GM23248 (cell line): ENCODE measurements at places on chromosomes 16 and 17.

GRCh38 chr17:57441270-57441600 is 184.9 kb downstream of the MSI2 start:
- DNase-seq: no peak

- peak; percentile 78 for DNase-seq
Measured at GRCh38 chr17:32569171-32570080, 82.6 kb downstream of the CDK5R1 start.

DNA sequence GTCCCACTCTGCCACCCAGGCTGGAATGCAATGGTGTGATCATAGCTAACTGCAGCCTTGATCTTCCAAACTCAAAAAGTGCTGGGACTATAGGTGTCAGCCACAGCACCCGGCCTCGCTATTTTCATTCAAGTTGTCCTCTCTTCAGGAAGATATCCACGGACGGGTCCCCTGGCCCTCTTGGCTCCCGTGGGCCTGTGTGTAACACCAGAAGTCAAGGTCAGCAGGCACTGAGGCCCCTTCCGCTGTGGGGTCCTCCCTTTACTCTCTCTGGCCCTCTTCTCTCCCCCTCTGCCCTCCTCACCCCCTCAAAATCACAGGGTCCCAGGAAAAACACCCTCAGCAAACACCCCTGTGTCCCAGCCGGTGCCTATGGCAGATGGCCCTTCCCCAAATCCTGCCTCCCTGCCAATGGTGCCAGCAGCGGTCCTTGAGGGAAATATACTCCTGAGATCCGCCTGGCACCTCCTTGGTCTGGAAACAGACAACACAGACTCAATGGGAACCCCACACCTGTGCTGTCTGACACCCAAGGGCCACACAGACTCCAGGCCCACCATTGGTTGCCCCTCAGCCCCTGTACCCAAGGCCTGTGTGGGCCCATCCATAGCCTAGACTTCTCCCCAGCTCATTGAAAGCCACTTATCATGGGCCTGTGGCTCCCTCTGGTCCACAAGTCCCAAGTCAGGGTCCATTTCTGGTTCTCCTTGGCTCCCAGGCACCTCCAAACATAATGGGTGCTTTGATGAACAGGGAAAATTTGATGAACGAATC is 221.5 kb downstream of the ZNF423 start:
- DNase-seq: no peak

DNA sequence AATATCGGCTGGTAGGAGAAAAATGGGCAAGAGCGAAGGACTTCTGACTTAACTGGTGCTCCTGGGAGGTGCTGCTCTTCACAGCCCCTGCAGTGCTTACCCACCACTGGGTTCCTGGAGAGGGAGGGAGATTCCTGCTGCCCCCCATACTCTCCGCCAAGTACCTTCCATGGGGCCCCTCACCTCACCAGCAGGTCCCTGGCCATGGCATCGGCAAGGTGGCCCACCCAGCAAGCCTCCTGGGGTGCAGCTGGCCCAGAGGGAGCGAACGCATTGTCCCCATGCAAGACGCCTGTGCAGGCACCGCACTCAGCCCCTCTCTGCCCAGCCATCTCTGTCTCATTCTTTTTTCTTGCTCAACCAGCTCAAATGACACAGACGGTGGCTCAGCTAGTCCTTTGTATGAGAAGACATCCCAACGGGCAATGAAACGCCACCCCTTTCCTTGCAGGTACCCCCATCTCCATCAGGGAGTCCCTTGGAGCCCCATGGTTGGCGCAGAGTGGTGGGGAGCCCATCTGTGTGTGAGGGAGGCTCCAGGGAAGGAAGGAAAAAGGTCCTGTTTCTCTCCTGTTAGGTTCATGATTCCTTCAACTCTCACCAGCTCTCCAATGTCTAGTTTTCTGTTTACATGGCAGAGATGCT is 9.6 kb upstream of the ALDH3A1 start:
- DNase-seq: no peak

DNA sequence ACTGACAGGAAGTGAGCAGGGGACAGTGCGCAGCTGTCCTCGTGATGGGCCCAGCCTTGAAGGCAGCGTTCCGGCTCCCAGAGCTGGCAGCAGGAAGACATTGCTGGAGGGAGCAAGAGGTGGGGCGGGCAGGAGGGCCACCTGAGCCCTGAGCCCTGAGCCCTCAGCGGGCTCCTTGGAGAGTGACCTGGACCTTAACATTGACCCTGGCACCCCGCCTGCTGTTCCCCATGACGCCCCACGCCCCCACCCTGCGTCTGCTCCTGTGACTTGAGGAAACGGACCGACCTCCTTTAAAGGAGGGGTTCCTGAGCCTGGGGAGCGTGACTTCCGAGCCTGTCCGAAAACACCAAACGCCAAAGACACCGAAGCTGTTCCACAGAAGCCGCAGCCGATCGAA is 25.1 kb upstream of the ENPP7 start:
- DNase-seq: no peak

- DNase-seq: no peak
Measured at GRCh38 chr16:17605784-17606183, 135.0 kb upstream of the XYLT1 start.

DNA sequence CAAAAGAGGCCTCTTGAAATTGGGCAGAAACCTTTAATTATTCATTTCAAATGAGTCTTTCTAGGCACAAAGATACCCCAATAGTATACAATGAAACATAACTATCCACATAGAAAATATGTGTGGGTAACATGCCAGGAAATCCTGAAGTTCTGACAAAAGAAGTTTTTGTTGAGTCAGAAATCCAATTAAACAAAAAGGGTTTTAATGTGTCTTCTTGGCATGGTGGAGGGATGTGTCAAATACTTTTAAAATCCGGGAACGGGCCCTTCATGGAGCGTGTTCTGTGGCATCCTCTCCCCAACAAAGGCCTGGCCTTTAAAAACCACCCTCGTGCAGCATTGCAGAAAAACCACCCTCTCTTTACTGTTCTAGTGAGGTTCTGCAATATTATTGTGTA is 14.2 kb downstream of the CDRT4 start:
- DNase-seq: peak; percentile 54

DNA sequence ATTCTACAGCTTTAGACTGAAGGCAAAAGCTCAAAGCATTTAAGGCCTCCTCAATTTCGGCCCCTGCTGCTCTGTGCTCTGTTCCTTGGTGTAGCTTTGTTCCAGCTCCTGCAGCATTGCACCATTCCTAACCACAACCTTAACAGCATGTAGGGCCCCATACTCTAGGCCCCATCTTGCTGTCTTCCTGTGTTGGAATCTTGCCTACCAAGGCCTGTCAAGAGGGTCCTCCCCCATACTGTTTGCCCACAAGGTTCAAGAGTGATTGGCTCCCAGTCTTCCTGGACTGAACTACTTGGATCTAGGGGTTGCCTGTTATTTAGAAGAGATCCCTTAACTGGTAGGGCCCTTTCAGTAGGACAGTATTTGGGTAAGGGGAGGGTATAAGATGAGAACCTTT is 26.8 kb downstream of the TRPV2 start:
- no peak for DNase-seq
